ENCODE measurements at places on chromosomes 2 and 18. TPM values are rescaled to one million over a fixed set of nuclear protein-coding genes. Genes with fewer than 3 reads are reported as not detected.
A peak's percentile ranks its signal among the peaks of the same experiment; 100 is the strongest.

Gene MLPH
- 7.9 TPM for total RNA-seq

GRCh38 chr2:27100036-27100435 lies 13.5 kb downstream of the KHK start:
- no peak for DNase-seq

Gene ABCG8
- total RNA-seq = not detected

DNA sequence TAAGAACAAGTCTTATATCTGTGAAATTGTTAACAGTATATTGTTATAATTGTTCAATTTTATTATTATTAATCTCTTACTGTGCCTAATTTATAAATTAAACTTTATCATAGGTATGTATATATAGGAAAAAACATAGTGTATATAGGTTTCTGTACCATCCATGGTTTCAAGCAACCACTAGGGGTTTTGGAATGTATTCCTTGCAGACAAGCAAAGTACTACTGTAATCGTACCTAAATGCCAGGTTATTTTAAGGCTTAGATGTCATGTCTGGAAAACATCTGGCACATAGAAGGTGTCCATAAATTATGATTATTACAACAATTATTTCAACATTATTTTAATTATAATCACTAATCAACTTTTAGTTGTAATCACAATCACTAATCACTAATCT lies 8.4 kb downstream of the ITSN2 start:
- DNase-seq = no peak

DNA sequence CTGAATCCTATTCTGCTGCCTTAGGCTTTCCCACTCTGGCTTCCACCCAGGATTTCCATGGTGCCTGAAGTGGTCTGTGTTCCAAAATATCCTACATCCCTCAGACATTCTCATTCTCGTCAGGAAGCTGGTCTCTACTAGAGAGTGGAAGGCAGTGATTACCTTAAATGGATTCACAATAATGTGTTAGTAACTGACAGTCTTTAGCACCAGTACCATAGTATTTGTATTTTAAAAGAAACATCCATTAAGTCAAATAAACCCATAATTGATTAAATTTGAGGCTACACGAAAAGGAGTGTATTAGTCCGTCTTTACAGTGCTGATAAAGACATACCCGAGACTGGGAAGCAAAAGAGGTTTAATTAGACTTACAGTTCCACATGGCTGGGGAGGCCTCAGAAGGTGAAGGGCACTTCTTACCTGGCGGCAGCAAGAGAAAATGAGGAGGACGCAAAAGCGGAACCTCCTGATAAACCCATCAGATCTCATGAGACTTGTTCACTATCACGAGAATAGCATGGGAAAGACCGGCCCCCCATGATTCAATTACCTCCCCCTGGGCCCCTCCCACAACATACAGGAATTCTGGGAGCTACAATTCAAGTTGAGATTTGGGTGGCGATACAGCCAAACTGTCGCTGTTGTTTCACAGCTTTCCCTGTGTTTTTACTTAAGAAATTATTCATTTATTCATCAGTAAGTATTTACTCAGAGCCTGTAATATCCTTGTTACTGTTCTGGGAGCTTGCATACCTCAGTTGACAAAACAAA lies 306.5 kb downstream of the STK39 start:
- DNase-seq = no peak

DNA sequence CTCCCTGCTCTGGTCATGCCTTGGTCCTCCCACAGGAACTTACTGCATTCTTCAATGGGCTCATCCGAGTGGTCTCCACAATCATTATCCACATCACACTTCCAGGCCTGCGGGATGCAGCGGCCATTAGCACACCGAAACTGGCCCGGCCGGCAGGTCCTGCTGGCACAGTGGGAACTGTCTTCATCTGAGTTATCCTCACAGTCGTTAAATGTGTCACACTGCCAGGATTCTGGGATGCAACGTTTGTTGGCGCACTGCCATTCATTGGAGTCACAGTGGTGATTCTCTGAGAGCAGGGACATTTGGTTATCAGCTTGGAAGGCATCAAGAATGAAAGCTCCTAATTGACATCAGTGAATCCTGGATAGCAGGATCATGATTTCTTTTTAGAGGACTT lies 104.5 kb downstream of the DHRS9 start:
- DNase-seq = peak; percentile 80

- no peak for DNase-seq
These were observed 40.0 kb downstream of the STK25 start for GRCh38 chr2:241468476-241468781.

Gene POU3F3
- total RNA-seq = 0.11 TPM

- no peak for DNase-seq
These were observed 5.6 kb downstream of the PAX8 start for GRCh38 chr2:113273027-113273551.

GRCh38 chr2:147588191-147588590 lies 256.6 kb upstream of the ACVR2A start:
- DNase-seq = no peak

Gene COX5B
- 507 TPM for total RNA-seq

DNA sequence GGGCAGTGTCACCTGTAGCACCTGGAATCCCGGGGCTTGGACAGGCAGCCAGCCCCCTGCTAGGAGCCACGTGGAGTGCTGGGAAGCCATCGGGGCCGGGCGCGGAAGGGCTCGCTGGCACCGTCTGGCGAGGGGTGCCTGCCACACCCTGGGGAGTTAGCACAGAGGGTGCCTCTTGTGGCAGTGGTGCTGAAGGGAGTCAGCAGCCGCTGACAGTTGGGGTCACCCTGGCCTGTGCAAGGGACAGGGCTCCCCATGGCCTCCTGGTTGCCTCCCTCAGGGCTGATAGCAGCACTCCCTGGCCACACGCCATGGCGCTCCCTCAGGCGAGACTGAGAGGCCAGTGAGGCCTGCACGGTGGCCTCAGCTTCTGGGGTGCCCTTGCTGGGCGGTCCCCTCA lies 13.9 kb upstream of the D2HGDH start:
- DNase-seq = no peak

- DNase-seq = no peak
These were observed 1.4 kb upstream of the ACTG2 start for GRCh38 chr2:73891276-73891901.

Gene SLC9A4
- total RNA-seq = not detected

Gene NAT8
- total RNA-seq = not detected

All from esophagus muscularis mucosa (tissue), 4 donors.